Aorta (tissue), 5 donors: ENCODE measurements at places on chromosomes 11 and 22. TPM values are rescaled to one million over a fixed set of nuclear protein-coding genes. Genes with fewer than 3 reads are reported as not detected.

KDM4D gene
- polyA plus RNA-seq: 0.31 TPM

OR52K2 gene
- polyA plus RNA-seq: not detected

OR10AG1 gene
- polyA plus RNA-seq: not detected

DDB1 gene
- 44.2 TPM for polyA plus RNA-seq

FERMT3 gene
- polyA plus RNA-seq: 38.1 TPM

CFL1 gene
- polyA plus RNA-seq: 688 TPM

RIC3 gene
- polyA plus RNA-seq: 2.9 TPM

PHLDB1 gene
- 290 TPM for polyA plus RNA-seq

CLDN5 gene
- polyA plus RNA-seq: 4.5 TPM

NEFH gene
- polyA plus RNA-seq: not detected

JHY gene
- polyA plus RNA-seq: 3.3 TPM

MS4A1 gene
- polyA plus RNA-seq: 0.38 TPM

KBTBD3 gene
- 16.2 TPM for polyA plus RNA-seq

OR2AG2 gene
- not detected for polyA plus RNA-seq

CHEK2 gene
- 5.3 TPM for polyA plus RNA-seq

MYBPC3 gene
- 0.03 TPM for polyA plus RNA-seq

C11orf65 gene
- not detected for polyA plus RNA-seq

ST13 gene
- 117 TPM for polyA plus RNA-seq

NLRP10 gene
- not detected for polyA plus RNA-seq

ROBO3 gene
- polyA plus RNA-seq: 2.1 TPM

C11orf97 gene
- polyA plus RNA-seq: not detected

UNC93B1 gene
- 9.1 TPM for polyA plus RNA-seq

SLC5A1 gene
- polyA plus RNA-seq: 0.69 TPM

WNT11 gene
- polyA plus RNA-seq: 0.25 TPM

SLC22A9 gene
- polyA plus RNA-seq: not detected

PGM2L1 gene
- polyA plus RNA-seq: 2.9 TPM

KRTAP5-7 gene
- not detected for polyA plus RNA-seq

TTC9C gene
- 17.3 TPM for polyA plus RNA-seq

MAML2 gene
- polyA plus RNA-seq: 6.0 TPM

NXPE1 gene
- polyA plus RNA-seq: 6.3 TPM

SPDYC gene
- polyA plus RNA-seq: not detected

YWHAH gene
- 82.8 TPM for polyA plus RNA-seq

RTN4R gene
- 0.05 TPM for polyA plus RNA-seq

RRAS2 gene
- polyA plus RNA-seq: 18.0 TPM

DHCR7 gene
- polyA plus RNA-seq: 4.2 TPM

FAM83F gene
- polyA plus RNA-seq: not detected

SPTBN2 gene
- polyA plus RNA-seq: 0.08 TPM

DEUP1 gene
- not detected for polyA plus RNA-seq

FAM76B gene
- polyA plus RNA-seq: 22.2 TPM

SMPD1 gene
- 10.0 TPM for polyA plus RNA-seq

MFRP gene
- not detected for polyA plus RNA-seq

MAP6 gene
- 6.4 TPM for polyA plus RNA-seq
